ENCODE measurements at places on chromosomes 13 and 19.

DNA sequence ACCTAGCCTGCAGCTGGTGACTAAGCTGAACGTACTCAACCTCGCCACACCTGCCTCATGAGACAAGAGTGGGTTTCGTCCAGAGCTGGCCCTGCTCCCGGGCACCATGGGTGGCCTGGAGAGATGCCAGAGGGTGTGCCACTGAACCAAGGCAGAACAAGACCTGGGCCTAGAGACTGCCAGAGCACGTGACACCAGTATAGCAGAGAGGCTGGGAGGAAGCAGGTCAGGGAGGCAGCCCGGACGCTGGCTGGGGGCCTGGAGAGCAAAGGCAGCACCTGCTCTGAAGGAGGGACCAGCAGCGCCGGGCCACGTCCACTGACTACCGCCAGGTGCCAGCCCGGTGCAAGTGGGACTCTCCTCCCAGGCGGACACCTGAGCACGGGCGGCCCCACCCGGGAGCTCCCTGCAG lies 7.3 kb upstream of the C13orf46 start:
- no peak for DNase-seq

GRCh38 chr19:57815247-57816075 lies 748 bp upstream of the ZNF552 start:
- no peak for DNase-seq

DNA sequence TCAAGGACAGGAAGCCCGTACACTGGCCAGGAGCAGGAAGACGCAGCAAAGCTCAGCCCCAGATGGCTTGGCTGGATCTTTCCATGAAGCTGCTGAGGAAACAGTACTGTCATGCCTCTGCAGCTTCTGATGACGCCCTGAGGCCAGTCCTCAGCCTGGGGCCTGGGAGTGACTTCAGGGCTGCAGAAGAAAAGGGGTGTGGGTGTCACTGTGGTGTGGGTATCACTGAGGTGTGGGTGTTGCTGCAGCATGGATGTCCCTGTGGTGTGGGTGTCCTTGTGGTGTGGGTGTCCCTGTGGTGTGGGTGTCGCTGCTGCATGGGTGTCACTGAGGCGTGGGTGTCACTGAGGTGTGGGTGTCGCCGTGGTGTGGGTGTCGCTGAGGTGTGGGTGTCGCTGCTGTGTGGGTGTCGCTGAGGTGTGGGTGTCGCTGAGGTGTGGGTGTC lies 12.0 kb upstream of the GAS6 start:
- DNase-seq = no peak

GRCh38 chr19:21314676-21315075 lies 14.5 kb downstream of the ZNF708 start:
- DNase-seq = no peak

All from activated CD4-positive, alpha-beta T cell treated with anti-CD3 and anti-CD28 coated beads for 24 hours (primary cell).